ENCODE measurements at places on chromosomes 2 and 18. TPM values are rescaled to one million over a fixed set of nuclear protein-coding genes. Genes with fewer than 3 reads are reported as not detected.
A peak's percentile ranks its signal among the peaks of the same experiment; 100 is the strongest.

SERPINB11 gene
- not detected for total RNA-seq

GRCh38 chr2:119011162-119011909 is 69.3 kb downstream of the MARCO start:
- no peak for DNase-seq

GRCh38 chr2:167987026-167987425 is 260.4 kb downstream of the STK39 start:
- DNase-seq: no peak

TNFRSF11A gene
- 8.6 TPM for total RNA-seq

ABCG8 gene
- not detected for total RNA-seq

DNA sequence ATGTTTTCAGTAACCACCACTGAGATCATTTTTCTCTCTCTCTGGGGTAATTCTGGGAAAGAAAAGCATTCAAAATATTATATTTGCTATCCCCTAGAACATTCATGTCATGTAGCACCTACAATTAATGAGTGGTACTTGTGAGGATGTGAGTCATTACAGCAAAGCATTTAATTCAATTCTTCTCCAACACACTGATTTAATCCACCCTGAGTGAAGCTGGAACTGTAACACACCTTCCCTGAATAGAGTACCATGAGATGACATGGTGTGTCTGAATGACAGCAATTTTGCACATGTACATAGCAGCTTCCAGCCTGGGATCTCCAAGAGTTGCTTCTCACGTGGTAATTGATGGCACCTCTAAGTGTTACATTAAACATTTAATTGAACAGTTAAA is 207.1 kb upstream of the SLC14A2 start:
- DNase-seq: no peak

DNA sequence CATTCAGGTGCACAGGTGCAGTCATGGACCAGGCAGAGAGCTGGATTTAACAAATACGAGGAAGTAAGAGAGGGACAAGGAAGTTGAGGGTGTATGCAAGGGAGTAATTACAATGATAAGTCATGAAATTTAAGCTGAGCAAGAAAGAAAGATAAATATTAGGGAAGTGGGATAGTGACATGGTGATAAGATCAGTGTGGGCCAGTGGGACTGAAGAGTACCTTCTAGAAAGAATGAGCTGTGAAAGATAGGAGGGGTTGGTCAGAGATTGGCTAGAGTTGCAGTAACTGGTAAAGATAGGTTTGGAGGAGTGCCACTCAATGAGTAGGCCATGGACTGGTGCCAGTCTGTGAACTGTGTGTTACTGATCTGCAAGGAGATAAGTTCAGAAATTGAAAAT is 200.8 kb upstream of the SIX3 start:
- no peak for DNase-seq

CACNB4 gene
- 0.21 TPM for total RNA-seq

GRCh38 chr2:158616480-158617000 is 159.8 kb downstream of the PKP4 start:
- DNase-seq: no peak

- no peak for DNase-seq
Observed at GRCh38 chr2:203887677-203888076, 20.1 kb downstream of the CTLA4 start.

DNA sequence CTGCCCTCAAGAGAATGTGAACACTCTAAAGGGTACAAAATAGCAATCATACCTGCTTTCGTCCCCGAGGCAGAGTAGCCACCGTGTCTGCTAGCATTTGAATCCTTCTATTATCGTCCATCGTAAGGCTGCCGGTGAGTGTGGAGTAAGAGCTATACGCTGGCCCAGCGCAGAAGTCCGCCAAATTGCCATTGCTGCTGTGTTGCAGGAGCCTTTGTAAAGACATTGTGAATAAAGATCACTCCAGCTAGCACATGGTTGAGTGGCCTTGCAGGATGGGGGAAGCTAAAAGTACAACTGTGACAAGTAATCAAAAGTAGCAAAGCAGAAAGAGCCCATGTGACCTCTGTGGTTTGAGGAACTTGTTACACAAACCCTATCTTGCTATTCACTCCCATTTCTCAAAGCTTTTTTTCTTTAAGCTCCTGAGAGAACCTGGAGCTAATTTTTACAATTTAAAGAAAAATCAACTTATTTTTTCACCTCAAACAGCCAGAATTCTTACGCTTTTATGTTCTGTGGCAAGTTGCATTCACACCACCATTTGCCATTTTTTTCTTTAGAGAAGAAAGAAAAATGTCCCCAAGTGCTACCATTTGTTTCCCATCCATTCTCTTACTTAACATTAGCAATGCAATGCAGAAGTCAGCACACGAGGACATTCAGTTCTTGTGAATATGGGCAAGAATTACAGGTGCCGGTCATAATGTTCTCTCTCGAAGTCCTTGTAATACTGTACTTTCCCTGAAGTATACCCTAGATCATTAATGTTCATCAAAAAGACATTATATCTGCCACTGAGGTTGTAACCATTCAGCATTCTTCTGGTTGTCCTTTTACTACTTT is at the start of gene CYTIP:
CYTIP (minus strand) TSS at position 295 of the 846 bp plus-strand sequence; CDS start at position 226, 69 bp downstream.
- DNase-seq: peak; percentile 87

PID1 gene
- total RNA-seq: not detected

GRCh38 chr2:27083410-27084296 is 2.9 kb upstream of the KHK start:
- no peak for DNase-seq

DNA sequence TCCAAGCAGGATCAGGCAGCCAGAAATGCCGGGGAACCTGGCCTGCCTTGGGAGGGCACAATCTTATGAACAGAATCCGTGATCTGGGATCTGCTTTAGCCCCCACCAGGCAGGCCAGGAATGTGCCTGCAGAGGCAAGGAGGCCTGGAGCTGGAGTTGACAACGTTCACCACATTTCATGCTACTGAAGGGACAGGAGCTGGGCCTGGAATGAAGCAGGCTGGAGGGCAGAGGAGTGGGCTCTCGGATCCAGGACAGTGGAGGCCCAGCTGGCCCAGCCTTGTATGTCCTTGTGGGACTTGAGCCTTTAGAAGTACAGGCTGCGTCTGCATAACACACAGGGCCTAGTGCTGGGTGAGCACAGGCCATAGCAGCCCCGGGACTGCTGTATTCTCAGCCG is 91.8 kb downstream of the KLHL29 start:
- no peak for DNase-seq

- DNase-seq: no peak
Observed at GRCh38 chr18:34718610-34719009, 8.5 kb downstream of the DTNA start.

MC5R gene
- total RNA-seq: not detected

WDR43 gene
- 52.9 TPM for total RNA-seq

COLEC11 gene
- 0.35 TPM for total RNA-seq

- DNase-seq: no peak
Observed at GRCh38 chr2:186770332-186770946, 76.6 kb downstream of the FAM171B start.

DNA sequence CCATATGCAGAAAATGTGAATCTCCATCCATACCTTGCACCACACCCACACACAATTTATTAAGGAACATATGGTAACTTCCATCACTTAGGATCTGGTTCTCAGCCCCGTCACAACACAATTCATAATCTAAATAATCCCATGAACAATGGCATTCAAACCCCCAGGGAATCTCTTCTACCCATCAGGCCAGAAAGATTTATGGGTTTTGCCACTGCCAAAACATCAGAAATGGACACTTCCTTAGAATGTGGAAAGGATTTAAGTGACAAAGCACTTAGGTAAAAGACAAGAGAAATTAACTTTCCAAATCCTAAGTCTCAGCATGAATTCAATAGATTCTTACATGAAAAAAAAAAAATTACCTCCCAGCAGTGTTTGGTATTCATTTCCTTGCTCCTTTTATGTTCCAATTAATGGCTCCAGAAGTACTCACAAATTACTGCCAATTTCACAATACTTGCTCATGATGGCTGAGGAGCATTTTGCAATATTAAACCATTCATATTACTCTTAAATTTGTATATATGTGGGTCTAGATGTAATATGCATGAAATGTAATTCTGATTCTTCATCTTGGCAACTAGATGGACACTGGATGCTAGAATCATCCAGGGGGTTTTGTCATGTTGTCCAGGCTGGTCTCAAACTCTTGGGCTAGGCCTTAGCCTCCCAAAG is 56.5 kb upstream of the TMEM247 start:
- no peak for DNase-seq

DNA sequence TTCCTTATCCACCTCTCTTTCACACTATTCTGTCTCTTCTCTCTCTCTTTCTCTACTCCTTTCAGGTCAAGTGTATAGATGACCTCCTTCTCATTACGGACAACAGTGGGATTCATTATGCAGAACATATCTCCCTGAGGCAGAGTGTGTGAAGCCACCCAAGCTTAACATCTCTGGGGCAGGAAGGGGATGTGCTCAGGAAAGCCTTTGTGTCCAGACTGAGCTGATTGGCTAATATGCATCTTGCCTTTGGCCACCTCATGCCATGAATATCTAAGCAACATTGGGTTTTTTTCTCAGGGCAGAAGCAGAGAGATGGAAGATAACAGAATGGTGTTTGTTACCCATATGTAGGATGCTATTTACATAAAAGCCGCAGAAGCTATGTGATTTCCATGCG is 211.4 kb upstream of the LRRTM1 start:
- DNase-seq: no peak

GRCh38 chr2:37923308-37924055 is 1.6 kb upstream of the RMDN2 start:
- no peak for DNase-seq

- DNase-seq: no peak
Observed at GRCh38 chr2:30237966-30238800, 6.8 kb downstream of the LBH start.

DNA sequence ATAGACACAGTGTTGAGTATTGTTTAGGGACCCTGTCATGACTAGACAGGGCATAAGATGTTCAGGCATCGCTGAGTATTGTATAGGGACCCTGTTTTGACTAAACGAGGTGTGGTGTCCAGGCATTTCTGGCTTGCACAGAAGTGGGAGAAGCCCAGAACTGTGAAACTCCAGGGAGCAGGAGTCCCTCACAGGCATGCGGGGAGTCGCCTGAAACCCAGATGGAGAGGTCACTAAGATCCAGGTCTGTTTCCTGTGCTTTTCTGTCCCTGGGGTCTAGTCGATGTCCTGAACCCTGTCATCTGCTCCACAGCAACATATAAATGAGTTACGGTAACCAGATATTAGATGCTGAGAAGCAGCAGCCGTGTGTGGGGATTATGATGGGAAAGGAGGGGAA is 469.0 kb upstream of the SALL3 start:
- no peak for DNase-seq

DNA sequence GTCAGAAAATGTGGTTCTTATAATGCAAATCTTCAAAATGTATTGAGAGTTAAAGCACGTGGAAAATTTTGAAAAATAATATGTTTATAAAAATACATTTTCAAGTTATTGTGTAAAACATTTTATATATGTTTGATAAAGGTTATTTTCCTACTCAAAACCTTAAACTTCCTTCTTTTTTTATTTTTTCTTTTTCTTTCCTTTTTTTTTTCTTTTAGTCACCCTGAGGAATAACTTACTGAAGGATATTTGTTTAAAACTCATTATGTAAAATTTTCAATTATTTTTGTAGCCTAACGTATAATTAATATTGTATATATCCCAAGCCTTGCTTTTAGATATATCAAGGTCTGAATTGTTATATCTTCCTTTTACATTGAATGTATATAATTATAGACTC is 346.8 kb upstream of the GYPC start:
- DNase-seq: no peak

- no peak for DNase-seq
Observed at GRCh38 chr18:59610546-59611140, 86.6 kb downstream of the CCBE1 start.

DNA sequence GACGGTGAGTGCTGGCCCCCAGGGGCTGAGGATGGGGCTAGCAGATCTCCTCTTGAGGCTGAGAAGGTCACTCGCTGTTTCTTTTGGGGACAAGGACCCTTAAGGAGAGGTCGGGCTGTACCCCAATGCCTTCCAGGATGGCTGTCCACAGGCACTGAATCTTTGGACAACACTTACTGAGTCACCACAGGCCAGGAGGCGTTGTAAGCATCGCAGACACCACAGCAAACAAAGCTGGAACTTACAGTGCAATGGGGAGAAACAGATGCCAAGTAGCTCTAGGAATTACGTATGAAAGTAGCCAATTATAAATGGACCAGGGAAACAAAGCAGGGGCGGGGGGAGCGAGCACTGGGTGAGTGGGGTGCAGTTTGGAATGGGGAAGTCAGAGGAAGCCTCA is 219.8 kb downstream of the GLI2 start:
- DNase-seq: no peak

DNA sequence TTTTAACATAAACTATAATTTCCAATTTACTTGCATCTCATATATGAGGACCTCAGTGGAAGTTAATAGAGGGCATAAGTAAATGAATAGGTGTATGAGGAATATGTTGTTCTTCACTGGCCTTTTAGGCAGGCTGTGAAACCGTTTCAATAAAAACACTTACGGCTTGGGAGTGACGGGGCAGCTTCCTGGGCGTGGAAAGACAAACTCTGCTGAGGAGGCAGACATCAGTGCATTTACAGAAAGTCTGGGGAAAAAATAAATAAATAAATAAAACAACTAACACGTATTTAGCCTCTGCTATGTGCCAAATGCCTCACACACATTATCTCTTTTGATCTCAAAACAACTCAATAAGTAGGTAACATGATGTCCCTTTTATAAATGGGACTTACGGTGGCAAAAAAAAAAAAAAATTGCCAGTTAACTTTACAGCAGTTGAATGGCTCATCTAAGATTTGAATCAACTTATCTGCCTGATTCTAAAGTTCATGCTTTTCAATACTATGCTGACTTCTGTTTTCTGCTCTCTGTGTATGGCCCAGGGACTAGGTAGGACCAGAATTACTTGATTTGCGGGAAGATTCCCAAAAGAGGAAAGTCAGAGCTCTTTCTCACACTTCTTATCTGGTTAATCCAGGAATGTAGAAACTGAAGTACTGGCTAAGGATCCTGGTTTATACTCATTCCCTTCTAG is 77.5 kb upstream of the LRATD1 start:
- DNase-seq: no peak

ATP6V1B1 gene
- total RNA-seq: not detected

- DNase-seq: no peak
Observed at GRCh38 chr2:159202568-159203071, 83.9 kb downstream of the WDSUB1 start.

ZNF236 gene
- 27.7 TPM for total RNA-seq

- DNase-seq: no peak
Observed at GRCh38 chr2:46945671-46946070, 30.1 kb upstream of the MCFD2 start.

GRCh38 chr2:140234116-140234515 is 1453.9 kb upstream of the NXPH2 start:
- DNase-seq: no peak

- DNase-seq: no peak
Observed at GRCh38 chr2:49643149-49643548, 488.8 kb upstream of the FSHR start.

DNA sequence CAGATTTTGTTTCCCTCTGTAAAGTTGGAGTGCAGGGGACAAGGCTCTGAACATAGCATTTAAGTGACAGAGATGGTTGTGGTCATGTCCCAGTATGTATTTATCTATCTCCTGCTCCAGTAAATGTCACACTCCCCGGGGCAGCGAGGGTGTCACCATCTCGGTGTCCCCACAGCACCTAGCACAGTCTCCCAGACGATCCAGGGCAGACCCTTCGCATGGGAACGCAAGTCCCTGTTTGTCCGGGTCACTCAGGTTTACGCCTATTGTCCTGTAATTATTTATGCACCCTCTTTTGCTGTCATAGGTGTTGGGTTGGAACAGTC is 12.6 kb upstream of the NTSR2 start:
- no peak for DNase-seq
